ENCODE measurements at places on chromosomes 1 and 21. TPM values are rescaled to one million over a fixed set of nuclear protein-coding genes. Genes with fewer than 3 reads are reported as not detected.

Gene ARHGEF19
- 1.7 TPM for total RNA-seq

Gene ETS2
- total RNA-seq = 109 TPM

Gene CBR3
- 1.3 TPM for total RNA-seq

Gene KCNE1
- 0.20 TPM for total RNA-seq

Gene SPRR2E
- total RNA-seq = not detected

DNA sequence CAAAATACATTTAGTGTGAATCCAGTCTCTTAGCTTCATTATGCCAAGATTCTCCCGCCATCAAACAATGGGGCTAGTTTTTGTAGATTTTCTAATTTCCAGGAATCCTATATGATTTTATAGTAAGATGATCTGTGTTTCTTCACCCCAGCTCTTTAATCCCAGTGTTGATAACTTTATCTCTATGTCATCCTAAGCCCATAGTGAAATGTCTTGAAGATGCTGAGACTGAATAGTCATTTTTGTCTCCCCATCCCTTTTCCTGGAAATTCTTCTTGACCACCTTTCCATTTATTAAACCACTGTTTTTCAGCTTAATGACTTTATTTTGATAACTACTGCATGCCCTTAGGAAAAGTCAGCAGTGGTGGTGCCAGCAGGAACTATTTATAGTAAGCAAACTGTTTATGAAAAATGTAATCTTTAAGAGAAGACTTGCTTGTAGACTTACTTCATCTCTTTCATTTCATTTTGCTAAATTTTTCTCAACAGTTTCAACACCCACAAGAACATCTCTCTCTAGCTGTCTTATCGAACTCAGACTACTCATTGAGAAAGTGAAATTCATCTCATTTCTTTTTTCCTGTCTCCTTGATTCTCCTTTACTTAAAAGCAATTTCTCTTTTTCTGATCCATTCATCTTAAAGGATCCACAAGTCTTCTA is 116.6 kb downstream of the NTMT2 start:
- no peaks in the 10 kb centered on the region for H3K27me3 ChIP-seq
- H3K27ac ChIP-seq = no peak overlapping the region
- no peak overlapping the region for H3K4me3 ChIP-seq
- H3K36me3 ChIP-seq = no peaks in the 10 kb centered on the region
- H3K4me1 ChIP-seq = no peaks in the 10 kb centered on the region

DNA sequence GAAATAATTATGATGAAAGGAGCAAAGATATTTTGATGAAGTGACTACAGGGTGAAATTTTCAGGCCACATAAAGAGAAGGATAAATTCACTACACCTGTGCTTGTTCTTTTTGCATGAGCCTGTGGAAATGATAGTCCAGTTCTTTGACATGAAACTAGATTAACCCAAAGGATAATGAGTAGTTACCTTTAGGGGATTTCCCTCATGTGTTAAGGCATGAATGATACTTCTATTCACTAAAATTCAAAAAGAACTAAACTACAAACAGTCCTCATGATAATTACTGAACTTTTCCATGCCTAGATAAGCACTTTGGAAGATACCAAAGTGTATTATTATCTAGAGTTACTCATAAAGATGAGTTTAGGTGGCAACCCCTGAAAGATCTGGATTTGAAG is 244.3 kb downstream of the PTPRC start:
- H3K36me3 ChIP-seq = peaks cover 21% of the 10 kb centered on the region
- no peak overlapping the region for H3K27ac ChIP-seq
- H3K4me1 ChIP-seq = peaks cover 54% of the 10 kb centered on the region
- DNase-seq = no peak

DNA sequence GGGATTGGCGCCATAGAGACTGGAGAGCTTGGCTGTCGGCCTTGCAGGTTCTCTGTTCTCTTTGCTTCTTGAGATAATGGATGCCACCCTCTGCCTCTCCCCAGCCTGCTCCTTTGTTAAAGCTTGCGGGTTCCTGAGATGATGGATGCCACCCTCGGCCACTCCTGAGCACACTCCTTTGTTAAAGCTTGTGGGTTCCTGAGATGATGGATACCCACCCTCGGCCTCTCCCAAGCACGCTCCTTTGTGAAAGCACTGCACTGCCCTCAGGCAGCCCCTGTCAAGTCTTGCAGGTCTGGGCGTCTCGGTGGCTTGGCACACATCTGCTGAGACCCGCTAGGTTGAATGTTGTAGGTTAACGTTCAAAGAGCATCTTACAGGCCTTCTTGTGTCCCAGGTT is 76.5 kb downstream of the SCCPDH start:
- no peak overlapping the region for H3K27ac ChIP-seq
- H3K27me3 ChIP-seq = no peaks in the 10 kb centered on the region

DNA sequence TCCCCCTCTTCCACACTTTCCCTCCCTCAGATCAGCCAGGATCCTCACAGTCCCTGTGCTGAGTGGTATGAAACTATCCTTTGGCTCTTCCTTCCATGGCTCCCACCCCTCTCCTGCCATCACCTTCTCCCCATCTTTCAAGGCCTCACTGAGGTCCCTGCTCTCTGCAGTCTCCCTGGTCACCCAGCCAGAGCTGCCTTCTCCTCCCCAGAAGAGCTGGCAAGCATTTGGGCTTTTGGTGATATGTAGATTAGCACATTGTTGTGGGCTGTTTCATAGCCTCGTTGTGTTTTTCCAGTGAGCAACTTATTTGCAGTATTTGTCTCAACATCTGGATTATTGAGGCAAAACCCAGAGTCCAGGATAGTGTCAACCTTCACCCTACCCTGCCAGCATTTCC is 2.2 kb downstream of the CSF1 start:
- DNase-seq = no peak
- H3K27me3 ChIP-seq = no peaks in the 10 kb centered on the region
- H3K4me3 ChIP-seq = peak overlapping the region; percentile 73
- H3K27ac ChIP-seq = peak overlapping the region; percentile 91

GRCh38 chr1:186231861-186232436 is 143.1 kb downstream of the TPR start:
- no peak for DNase-seq
- no peak overlapping the region for H3K4me3 ChIP-seq
- no peaks in the 10 kb centered on the region for H3K27me3 ChIP-seq
- H3K27ac ChIP-seq = no peak overlapping the region
- H3K36me3 ChIP-seq = no peaks in the 10 kb centered on the region

- peak; percentile 99 for DNase-seq
- H3K4me1 ChIP-seq = peaks cover 7% of the 10 kb centered on the region
- H3K27me3 ChIP-seq = no peaks in the 10 kb centered on the region
- no peaks in the 10 kb centered on the region for H3K36me3 ChIP-seq
These were observed 26.5 kb downstream of the GPR137B start for GRCh38 chr1:236168716-236169429.

DNA sequence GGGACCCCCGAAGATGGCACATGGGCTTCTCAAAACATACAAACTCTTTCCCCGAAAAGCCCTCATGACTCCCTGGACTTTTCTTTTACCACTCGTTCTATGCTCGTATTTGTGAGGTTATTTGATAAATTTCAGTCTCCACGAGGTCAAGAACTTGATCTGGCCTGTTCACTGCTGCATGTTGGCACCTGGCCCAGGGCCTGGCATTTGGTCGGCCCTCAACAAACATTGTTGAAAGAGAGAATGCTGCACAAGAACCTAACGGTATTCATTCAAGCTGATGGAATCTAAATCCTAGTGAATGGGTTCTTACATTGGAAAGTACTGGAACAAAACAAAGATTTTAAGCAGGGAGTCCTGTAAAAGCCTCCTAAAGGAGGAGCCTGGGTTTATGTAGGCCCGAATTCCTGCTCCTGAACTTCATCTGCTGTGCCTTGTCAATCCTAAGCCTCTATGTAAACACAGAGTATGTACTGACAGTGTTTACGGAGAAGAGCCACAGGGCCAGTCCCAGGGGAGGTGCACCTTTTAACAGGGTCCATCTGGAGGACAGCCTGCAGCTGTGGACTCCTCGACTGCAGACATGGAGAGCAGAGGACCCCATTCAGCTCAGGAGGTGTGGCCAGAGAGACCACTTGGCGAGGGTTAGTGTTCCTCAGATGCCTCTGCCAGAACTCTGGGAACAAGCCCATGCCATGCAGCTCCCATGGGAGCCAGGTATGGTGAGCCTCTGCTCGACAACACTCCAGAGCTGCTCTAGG is 46.9 kb downstream of the L1TD1 start:
- no peak overlapping the region for H3K27ac ChIP-seq
- no peak overlapping the region for H3K4me3 ChIP-seq
- H3K4me1 ChIP-seq = peaks cover 17% of the 10 kb centered on the region
- peak; percentile 39 for DNase-seq

All from MCF 10A (cell line).